Spinal cord (tissue), 10 donors: ENCODE measurements at places on chromosomes 2 and 18. TPM values are rescaled to one million over a fixed set of nuclear protein-coding genes. Genes with fewer than 3 reads are reported as not detected.

Gene PGAP1
- polyA plus RNA-seq = 30.6 TPM

Gene STON1
- 19.5 TPM for polyA plus RNA-seq

Gene FSHR
- not detected for polyA plus RNA-seq

Gene C1QL2
- 0.48 TPM for polyA plus RNA-seq

Gene SH3RF3
- 11.8 TPM for polyA plus RNA-seq

Gene PRSS56
- polyA plus RNA-seq = 5.8 TPM

Gene PLCD4
- polyA plus RNA-seq = 12.8 TPM
